T-helper 2 cell (primary cell): ENCODE measurements at places on chromosomes 16 and 17.
A peak's percentile ranks its signal among the peaks of the same experiment; 100 is the strongest.

- DNase-seq, result no peak
Observed at GRCh38 chr16:71895679-71896365, 491 bp downstream of the IST1 start.

DNA sequence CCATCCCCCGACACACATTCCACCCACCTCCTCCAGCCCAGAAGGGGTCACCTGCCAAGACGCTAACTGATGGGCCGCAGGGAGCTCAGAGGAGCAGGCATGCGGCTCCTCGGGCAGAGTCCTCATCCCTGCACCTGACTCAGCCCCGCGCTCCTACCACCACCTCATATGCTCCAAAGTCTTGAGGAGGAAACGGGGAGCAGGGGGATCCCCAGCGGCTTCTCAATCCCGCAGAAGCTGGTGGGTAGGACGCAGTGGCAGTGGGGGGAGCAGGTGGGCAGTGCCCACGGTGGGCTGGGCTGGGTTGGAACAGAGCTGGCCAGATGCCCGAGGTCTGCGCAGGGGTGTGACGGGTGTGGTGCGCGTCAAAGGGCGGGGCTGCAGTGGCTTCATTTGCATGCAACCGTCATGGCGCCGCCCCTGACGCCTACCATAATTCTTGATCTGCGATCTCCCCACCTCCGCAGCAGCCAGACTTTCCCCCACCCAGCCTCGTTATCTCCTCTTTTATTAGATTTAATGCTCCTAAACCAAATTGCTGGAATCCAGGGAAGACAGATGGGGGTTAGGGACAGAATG lies 39.0 kb upstream of the EMP2 start:
- peak; percentile 18 for DNase-seq

DNA sequence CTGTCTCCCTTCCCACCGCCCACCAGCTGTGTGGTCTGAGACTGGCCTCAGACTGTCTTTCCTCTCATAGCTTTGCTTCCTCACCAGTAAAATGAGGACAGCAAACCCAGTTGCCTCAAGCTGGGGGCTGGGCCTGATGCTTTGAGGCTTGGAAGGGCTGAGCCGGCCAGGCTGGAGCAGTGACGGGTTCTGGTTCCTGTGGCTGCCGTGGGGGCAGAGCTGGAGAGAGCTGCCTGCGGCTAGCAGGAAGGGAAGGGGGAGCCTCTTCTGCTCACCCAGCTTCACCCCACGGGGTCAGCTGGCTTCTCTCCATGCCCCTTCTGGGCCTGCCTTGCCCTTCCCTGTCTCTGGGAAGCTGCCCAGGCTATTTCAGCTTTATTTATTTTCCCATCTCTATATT lies 23.7 kb downstream of the LASP1 start:
- DNase-seq, result no peak

DNA sequence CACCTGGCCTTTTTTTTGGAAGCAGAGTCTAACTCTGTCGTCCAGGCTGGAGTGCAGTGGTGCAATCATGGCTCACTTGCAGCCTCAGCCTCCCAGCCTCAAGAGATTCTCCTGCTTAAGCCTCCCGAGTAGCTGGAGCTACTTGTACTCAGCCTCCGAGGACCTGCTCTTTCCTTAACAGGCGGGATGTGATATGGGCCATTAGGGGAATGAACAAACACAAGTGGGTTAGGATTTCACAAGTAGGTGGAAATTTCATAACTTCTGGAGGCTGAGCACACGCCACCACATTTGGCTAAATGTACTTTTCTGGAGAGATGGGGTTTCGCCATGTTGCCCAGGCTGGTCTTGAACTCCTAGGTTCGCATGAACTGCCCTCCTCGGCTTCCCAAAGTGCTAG lies 4.1 kb downstream of the PAM16 start:
- no peak for DNase-seq

GRCh38 chr17:19787733-19788357 lies 39.7 kb upstream of the ALDH3A1 start:
- no peak for DNase-seq

DNA sequence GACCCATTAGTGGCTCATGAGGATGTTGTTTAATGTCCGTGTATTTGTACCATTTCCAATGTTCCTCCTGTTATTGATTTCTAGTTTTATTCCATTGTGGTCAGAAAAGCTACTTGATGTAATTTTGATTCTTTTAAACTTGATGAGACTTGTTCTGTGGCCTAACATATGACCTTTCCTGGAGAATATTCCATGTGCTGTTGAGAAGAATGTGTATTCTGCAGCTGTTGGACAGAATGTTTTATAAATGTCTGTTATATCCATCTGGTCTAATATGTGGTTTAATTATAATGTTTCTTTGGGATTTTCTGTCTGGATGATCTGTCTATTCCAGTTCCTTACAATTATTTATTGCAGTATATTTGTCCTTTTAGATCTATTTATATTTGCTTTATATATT lies 2.9 kb upstream of the ABCA10 start:
- DNase-seq, result no peak

DNA sequence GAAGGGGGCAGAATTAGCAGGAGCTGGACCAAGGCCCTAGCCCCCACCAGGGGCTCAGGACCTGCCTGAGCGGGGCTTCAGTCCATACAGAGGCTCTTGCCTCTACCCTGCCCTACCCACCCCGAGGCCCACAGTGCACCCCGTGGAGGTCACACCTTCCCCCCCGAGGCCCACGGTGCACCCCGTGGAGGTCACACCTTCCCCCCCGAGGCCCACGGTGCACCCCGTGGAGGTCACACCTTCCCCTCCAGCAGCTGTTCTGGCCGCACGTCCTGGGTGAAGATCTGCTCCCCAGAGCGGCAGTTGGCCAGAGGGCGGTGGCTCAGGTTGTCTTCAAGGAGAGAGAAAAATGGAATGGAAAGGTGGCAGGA lies 11.4 kb downstream of the CASKIN2 start:
- no peak for DNase-seq

DNA sequence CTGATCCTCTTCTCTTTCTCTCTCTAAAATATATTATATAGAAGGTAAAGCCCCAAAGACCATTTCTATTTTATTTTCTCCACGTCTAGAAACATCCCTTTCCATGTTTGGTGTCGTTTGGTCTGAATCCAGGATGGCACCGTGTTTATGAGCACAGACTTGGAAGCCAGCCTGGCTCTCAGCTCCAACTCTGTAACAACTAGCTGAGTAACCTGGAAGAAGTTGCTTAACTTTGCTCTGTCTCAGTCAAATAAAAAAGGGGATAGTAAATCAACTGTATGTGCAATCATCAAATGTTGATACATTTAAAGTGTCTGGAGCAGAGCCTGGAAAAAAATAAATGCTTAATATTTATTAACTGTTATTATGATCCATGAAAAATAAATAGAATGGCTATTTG lies 249.8 kb upstream of the MAF start:
- no peak for DNase-seq

DNA sequence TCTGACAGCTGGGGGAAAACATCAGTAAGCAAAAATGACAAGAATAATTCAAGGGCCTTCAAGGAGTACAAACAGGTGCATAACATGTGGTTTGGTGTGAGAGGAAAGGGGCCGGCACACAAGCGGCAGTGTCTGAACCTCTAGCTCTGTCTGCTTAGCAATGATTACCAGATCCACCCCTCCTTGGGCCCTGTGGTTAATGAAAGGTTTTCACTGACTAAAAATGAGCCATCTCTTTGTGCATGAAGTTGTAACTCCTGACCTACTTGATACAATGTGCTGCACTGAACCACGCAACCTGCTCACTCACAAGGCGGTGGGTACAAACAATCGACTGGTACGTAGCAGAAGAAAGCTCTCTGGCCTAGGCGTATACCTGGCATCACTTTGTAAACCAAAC lies 15.1 kb downstream of the FAM117A start:
- peak; percentile 84 for DNase-seq

DNA sequence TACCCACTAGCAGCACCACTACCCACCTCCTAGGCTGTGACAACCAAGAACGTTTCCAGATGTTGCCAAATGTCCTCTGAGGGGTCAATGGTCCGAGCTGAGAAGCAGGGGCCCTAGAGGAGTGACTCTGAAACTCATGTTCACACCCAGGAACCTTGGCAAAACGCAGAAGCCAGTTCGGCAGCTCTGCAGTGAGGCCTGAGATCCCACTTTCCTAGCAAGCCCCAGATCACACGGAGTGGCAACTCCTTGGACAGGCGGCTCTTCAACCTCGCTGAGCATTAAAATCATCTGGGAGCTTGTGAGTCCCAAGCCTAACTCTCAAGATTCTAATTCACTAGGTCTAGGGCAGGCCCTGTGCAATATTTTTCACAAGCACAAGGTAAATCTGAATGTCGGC lies 17.3 kb downstream of the ELAC2 start:
- no peak for DNase-seq

DNA sequence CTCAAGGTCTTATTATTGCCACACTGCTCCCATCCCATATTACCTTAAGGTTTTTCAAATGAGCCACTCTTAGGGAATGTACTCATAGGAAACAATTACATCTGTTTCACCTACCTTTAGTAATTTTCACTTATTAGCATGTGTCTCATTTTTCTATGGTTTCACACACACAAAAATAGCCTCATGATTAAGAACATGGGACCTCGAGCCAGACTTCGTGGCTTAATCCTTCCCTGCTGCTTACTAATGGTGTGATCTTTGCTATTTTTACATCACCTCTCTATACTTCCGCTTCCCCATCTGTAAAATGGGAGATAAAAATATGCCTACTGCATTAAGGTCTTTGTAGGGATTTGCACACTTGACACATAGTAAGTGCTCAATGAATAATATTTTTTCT lies 38.5 kb downstream of the OTOA start:
- DNase-seq, result no peak

DNA sequence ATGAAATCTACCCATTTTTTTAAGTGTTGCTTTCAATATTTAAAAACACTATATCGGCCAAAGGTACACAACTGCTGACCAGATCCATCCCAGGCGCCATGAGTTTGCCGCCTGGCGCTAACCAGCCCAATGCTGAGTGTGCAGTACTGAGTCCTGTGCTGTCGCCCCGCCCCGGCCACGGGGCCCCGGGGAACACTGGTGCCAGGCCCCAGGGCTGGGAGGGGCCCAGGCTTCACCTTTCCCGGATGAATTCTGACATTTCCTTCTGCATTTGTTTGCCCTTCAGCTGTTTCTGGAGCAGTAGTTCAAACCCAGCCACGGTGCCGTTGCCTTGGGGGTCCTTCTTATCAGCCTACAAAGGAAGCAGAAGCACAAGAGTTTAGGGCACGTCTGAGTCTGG lies 37.8 kb upstream of the RCVRN start:
- no peak for DNase-seq

GRCh38 chr16:86608301-86608747 lies 30.0 kb downstream of the FOXL1 start:
- no peak for DNase-seq

GRCh38 chr17:11406716-11407115 lies 165.7 kb downstream of the SHISA6 start:
- no peak for DNase-seq

GRCh38 chr17:78719630-78720298 lies 62.3 kb downstream of the CYTH1 start:
- no peak for DNase-seq

- DNase-seq, result no peak
Observed at GRCh38 chr16:56758432-56758831, 28.5 kb downstream of the NUP93 start.

- no peak for DNase-seq
Observed at GRCh38 chr16:46748775-46749705, 896 bp upstream of the MYLK3 start.
